Stimulated activated CD4-positive, alpha-beta T cell treated with anti-CD3 and anti-CD28 coated beads, Interleukin-1b, Interleukin-23, amount 100 ng/mL, for 1 hour (primary cell): ENCODE measurements at places on chromosomes 7 and 10.

DNA sequence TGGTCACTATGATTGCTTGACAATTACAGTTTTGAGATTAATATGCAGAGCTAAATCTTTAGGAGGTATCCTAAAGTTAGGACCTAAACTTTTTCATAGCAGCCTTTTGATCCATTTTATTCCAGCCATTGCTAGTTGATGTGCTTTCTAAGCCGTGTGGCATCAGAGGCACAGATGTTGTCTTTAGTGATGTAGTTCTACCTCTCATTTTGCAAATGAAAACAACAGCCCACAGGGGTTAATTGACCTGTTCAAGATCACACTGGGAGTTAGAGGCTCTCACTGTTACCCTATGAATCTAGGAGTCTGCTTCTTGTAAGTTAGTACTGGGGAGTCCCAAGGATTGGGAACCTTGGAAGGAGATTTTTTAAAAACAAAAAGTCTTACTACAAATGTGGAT, 10.6 kb downstream of the AUTS2 start:
- DNase-seq, result no peak

DNA sequence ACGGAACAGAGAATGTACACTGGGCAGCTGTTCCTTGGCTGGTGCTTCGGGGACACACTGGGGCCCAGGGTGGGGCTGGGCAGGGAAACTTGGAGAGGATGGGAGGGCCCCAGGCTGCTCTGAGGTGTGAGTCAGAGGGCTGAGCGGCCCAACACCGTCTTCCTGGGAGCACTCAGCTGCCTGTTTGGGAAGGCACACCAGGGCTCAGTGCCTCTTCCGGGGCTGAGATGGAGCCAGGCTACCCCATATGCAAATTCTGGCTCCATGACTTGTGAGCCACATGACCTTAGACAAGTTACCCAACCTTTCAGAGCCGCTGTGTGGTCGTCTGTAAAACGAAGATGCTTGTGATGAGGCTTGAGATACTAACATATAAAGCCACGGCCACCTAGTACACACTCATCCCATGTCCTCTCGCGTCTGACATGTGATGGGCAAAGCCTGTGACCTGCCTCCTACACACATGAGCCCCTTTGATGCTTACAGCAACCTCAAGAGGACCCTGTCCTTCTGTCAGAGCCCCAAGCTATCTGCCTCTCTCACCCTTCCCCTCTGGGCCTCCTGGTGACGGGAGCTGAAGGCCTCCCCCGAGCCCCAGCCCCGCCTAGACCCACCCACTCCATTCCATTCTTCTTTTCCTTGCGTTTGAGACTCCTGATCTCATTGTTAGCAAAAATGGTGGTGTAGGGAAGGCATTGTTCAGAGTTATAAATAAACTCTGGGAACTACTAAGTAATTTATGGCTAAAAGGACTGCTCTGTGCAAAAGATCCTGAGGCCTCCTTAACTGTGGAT, 26.1 kb downstream of the KLRG2 start:
- no peak for DNase-seq

- DNase-seq, result no peak
Observed at GRCh38 chr7:137611606-137612005, 235.2 kb downstream of the DGKI start.

DNA sequence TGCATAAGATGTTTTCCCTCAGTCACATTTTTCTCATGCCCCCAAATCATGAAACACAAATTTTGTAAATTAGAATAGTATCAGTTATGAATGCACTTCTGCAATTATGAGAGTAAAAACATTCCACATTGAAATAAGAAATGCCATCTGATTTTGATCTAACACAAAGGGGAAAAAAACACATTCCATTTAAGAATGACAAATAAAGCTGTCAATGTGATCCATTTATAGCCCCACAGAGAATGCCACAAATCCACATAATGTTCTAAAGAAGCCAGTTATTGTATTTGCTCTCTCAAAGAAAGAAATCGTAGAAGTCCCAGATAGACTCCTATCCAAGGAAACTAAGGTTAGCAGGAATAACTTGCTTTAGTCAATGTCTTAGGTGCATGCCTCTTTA, 48.7 kb upstream of the RHOBTB1 start:
- no peak for DNase-seq

DNA sequence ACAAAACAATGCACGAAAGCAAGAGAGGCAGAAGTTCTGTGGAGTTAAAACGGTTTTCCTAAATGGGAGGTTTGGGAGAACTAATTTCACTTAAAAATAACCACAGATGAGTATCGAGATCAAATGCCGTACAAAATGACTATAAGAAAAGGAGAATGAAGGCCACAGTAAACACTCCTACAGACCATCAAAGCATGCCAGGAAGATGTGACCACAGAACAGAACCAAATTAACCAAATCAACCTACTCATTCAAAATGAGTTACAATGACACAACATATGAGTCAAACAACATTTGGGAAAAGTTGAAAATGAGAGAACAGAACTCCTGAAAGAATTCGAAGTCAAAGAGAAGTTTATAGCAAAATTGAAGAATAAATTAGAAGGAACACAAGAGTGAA, 24.3 kb upstream of the DOCK1 start:
- no peak for DNase-seq

DNA sequence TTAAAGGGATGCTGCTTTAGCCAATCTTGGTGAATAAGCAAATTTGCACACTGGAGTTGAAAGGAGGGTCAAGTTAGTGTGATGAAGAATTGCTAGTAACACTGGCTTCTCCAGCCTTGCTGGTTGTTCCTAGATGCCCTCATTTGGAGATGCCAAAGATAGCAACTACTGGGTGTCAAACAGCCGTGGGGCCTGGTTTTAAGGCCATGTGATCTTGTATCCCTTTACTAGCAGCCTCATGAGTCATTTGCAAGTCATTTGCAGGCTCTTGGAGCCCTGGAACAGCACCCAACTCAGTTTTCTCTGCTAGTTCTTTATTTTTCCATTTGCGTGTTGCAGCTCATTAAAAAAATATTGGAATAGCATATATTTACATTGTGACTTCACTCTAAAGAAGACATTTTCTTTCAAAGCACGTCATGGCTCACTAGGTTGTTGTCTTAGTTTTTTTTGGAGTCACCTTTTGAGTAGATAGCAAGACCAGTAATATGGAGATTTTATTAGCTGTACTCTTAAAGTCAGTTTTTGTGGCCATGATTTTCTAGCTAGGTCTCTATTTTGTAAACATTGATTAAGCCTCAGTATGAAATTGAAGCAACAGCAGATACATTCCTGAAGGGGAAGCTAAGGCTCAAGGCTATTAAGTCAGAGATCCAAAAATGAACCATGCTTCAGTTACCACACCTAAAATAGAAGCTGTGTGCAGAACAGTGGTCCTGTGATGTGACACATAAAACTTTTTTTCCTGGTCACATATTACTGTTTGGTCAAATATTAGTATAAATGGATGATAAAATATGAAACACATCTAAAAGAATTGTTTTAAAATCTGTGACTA, 1.3 kb downstream of the LSMEM1 start:
- DNase-seq, result no peak

GRCh38 chr7:69762821-69763352, 164.6 kb downstream of the AUTS2 start:
- no peak for DNase-seq

- no peak for DNase-seq
Observed at GRCh38 chr7:40640566-40640965, 505.8 kb downstream of the SUGCT start.
